ENCODE measurements at places on chromosomes 12 and 14.
A peak's percentile ranks its signal among the peaks of the same experiment; 100 is the strongest.

DNA sequence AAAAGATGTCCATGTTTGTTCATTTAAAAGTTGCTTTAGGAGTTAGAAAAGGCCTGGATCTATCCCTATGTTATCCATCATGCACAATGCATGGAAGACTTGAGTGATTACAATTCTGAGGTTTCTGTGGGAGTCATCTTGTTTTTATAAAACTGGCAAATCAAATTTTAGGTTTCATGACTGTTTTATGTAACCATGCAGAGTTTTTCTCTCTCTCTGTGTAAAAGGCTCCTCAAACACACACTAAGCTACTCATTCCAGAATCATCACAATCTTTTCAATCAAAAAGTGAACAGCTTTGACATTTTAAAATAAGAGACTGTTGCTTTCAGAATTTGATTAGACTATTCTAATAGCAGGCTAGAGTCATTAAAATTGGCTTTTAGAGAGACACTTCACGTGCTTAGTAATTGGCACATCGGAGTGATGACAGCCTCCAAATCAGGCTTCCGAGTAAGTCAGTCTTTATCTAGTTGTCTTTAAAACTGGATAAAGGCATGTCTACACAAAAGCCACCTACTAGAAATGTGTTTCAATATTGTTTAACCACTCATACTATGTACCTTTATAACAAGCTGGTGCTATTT is 31.9 kb downstream of the PRICKLE1 start:
- DNase-seq = no peak

GRCh38 chr12:98418357-98419075 is 96.9 kb upstream of the TMPO start:
- peak; percentile 96 for DNase-seq

GRCh38 chr12:70242695-70243509 is at the start of gene CNOT2:
TSS of gene CNOT2 (plus strand) at chr12:70243433. CDS start at chr12:70278227, 34,794 bp downstream.
- DNase-seq = peak; percentile 95

GRCh38 chr12:26833743-26834490 is 923 bp upstream of the ITPR2 start:
- peak; percentile 50 for DNase-seq

DNA sequence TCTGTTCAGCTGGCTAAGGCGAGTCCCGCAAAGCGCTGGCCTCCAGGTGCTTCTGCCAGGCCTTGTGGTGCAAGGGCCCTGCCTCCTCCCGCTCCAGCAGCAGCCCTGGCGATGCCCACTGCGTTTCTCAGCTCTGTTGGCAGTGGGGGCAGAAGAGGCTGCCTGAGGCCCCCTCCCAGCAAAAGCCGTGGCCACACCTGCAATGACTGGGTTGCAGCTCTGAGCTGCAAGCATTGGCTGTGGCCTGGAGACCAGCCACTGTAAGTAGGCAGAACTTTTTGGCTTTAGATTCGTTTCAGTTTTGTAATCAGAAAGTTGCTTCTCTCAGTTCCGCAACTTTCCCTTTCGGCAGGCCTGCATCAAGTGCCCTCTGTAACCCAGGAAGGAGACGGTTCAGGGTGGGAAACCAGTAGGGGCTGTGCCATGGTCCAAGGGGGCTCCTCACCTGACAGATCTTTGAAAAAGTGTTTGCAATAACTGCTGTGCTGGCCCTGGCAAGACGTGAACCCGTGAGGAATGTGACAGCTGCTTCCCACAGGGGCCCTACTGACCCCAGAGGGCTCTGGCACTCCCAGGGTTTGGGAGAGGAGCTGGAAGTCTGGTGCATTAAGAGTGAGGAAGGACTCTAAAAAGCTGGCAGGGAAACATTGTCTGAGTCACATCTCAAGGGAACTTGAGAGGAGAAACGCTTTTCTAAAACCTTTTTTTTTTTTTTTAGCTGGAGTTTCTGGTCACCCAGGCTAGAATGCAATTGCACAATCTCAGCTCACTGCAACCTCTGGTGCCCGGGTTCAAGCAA is 54.5 kb upstream of the MAX start:
- peak; percentile 87 for DNase-seq

DNA sequence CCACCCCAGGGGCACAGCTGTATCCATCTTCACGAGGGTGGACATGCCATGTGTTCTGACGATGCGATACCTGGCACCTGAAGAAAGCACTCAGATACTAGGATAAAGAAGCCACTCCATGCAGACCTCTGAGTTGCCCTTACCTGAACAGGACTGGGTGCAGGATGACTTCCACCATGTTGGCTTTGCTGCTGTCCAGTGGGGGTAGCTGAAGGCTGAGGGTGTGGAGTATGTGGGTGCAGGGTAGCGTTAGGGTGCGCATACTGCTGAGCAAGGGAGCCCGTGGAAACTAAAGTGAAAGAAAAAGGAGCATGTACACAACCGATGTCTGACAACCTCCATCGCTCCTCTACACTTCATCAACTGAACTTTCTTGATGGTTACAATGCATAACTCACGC is 51.3 kb downstream of the SH2B3 start:
- DNase-seq = no peak

DNA sequence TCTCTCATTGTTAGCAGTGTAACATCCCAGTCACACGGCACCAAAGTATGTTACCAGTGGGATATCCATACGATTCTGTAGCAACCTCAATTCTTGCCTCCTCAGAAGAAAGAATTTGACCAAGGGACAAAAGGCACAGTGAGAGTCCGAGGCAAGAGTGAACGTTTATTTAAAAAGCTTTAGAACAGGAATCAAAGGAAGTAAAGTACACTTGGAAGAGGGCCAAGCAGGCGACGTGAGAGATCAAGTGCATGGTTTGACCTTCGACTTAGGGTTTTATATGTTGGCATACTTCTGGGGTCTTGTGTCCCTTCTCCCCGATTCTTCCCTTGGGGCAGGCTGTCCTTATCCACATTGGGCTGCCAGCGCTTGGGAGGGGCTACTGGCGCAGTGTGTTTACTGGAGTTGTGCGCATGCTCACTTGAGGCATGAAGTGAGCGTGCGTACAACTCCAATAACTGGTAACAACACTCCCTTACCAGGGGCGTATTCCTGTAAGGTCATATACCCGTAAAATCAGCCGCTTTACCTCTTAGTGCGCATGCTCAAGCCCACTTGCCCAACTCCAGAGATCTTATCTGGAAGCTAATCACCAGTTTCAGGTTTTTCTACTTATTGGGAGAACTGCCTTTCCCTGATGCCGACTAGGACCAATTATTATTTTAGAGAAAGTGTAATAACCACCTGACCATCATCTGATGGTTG is 71.7 kb downstream of the FAR2 start:
- DNase-seq = no peak

- no peak for DNase-seq
Measured at GRCh38 chr12:88291498-88292131, 149.5 kb downstream of the TMTC3 start.

- DNase-seq = no peak
Measured at GRCh38 chr12:92045852-92046251, 99.8 kb downstream of the BTG1 start.

DNA sequence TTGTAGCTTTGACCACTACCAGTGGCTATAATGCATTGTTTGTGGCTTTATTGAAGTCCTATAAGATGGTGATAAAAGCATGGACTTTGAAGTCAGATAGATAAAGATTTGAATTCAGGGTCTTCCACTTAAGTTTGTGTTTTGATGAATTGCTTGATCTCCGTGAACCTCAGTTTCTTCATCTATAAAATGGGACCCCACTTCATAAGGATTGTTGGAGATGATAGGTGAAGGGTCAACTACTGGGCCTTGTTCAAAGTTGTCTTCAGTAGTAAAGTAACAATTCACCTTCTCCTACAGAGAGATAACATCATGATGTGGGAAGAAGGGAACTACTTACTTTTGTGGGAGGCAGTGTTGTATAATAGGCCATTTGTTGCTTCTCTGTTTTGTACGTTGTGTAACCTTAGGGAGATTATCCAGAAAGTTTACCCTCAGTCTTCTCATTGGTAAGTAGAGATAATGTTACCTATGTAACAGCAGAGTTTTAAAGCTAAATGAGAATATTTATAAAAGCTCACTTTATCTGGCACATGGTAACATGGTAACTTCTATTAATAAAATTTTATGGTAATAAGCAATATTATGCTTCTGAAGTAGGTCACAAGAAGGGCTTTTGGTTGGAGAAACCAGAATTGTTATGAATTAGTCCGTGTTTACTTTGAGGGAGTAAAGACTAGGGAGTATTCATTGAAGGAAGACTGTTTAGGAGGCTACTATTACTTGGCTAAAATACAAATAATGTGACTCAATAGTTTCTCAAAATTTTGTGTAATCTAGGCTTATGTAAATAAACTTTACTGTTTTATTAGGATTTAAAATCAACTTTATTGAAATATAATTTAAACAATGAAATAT is 15.1 kb downstream of the ADIPOR2 start:
- peak; percentile 28 for DNase-seq

- DNase-seq = no peak
Measured at GRCh38 chr12:4910502-4911315, 1.0 kb downstream of the KCNA1 start.

- DNase-seq = peak; percentile 75
Measured at GRCh38 chr12:43338848-43339526, 213.0 kb downstream of the ADAMTS20 start.

- no peak for DNase-seq
Measured at GRCh38 chr12:119391673-119392072, 57.1 kb downstream of the CCDC60 start.

DNA sequence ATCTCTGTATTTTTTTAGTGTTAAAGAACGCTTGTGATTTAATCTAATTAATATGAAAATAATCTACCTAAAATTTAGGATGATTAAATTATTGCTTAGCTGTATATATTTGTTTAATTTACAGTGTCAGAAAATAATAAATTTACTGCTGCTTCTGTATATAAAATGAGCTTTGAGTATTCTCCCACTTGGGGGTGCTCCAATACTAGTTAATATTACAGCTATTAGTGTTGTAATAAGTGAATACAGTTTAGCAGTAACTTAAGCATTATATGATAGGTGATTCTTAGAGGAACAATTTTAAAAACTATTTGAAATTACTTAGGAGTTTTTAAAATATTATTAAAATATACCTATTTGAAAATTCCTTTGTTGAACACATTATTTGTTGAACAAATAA is 62.2 kb downstream of the PAPOLA start:
- peak; percentile 21 for DNase-seq

DNA sequence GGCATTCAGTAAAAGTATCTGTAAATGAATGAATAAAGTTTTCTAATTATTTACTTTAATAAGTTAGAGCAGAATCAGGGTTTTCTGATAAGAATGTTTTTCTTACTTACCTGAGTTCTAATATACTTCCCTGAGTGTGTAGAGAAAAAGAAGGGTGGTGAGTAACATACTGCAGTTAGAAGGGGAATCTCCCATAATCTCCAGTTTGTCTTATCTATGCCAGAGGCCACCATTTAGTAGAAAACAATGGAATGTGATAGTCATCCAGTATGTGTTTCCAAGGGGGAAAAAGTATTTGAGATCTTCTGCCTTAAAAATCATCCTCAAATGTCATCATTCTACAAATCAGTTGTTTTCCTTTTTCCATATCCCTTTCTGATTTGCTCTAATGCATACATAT is 56.5 kb upstream of the PAWR start:
- no peak for DNase-seq

GRCh38 chr12:13374793-13375192 is 178.3 kb downstream of the EMP1 start:
- DNase-seq = no peak

- no peak for DNase-seq
Measured at GRCh38 chr12:81956468-81956860, 197.3 kb upstream of the PPFIA2 start.

DNA sequence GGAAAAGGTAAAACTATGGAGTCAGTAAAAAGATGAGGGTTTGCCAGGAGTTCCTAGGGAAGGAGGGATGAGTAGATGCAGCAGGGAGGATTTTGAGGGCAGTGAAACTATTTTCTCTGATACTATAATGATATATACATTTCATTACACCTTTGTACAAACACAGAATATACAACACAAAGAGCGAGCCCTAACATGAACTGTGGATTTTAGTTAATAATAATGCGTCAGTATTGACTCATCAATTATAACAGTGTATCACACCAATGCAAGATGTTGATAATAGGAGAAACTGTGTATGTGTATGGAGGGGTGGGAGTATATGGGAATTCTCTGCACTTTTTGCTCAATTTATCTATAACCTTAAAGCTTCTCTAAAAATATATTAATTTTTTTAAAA is 404.3 kb upstream of the NOVA1 start:
- no peak for DNase-seq
